NCI-H1694 (cell line): ENCODE measurements at places on chromosomes 12 and 14.

- no peak for DNase-seq
Observed at GRCh38 chr14:103267226-103267910, 66.7 kb upstream of the EIF5 start.

- DNase-seq, result no peak
Observed at GRCh38 chr12:115670869-115671268, 606.6 kb downstream of the MED13L start.

DNA sequence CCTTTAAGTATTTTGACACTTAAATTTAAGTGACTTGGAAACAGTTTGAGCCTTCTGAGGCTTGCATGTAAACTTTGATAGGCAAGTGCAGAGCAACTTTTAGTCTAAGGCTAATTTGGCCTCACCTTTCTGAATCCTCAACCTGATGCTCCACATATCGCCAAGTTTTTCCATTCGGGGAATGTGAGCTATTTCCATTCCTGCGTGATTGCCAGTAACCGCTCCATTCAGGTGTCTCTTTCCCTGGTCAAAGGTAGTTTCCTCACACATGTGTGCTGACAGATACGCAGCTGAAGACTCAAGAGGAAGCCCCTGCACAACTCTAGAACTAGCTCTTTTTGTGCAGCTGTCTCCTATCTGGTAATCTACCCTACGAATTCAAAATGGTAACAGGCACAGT lies 25.4 kb upstream of the FUT8 start:
- DNase-seq, result no peak

DNA sequence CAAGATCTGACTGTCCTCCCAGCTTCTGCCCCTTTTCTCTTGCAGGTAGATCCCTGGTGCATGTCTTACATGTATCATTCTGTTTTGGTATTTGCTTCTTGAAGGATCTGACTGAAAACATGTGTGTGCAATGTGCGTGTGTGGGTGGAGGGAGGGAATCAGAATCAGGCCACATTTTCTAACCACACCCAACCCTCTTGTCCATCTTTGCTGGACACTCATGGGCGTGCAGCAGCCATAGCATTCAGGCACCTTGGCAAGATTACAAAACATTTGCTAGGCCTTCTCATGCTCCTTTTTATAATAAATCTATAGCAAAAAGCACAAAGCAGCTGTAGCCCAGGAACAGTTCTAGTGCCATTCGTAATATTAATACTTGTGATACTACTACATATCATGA lies 233.6 kb upstream of the E2F7 start:
- no peak for DNase-seq

GRCh38 chr14:92603309-92604242 lies 90.0 kb downstream of the RIN3 start:
- DNase-seq, result peak; percentile 58

GRCh38 chr14:91674911-91675310 lies 57.0 kb downstream of the CATSPERB start:
- no peak for DNase-seq

GRCh38 chr12:95974358-95974757 lies 21.8 kb downstream of the HAL start:
- DNase-seq, result no peak

DNA sequence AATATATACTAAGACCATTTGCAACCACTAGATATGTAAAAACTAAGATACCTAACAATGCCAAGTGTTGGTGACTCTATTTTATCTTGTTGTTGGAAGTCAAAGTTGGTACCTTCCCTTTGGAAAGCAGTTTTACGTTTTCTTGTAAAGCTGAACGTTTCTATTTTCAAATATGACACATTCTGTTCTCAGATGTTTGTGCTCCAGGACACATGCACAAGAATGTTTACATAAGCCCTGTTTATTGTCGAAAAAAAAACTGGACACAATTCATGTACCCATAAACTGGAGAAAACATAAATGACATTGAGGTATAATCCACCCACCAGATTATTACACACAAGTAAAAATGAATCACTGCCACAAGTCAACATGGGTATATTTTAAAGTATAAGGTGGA lies 967.4 kb downstream of the BCL11B start:
- DNase-seq, result no peak

DNA sequence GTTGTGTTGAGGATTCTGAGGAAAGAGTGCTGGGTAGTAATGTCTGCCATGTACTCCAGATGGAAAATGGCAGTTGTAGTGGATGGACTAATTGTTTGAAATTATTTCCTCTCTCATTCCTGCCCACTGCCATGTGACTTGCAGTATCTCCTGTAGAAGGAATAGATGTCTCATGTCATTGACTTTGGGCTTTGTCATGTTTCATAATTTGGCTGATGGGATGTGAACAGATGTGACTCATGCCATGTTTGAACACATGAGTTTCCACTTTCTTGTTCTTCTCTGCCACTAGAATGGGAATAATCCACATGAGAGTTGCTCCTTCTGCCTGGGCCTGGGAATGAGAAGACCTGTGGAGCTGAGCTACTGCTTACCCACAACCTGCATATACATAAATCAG lies 2.4 kb upstream of the CALCOCO1 start:
- no peak for DNase-seq

DNA sequence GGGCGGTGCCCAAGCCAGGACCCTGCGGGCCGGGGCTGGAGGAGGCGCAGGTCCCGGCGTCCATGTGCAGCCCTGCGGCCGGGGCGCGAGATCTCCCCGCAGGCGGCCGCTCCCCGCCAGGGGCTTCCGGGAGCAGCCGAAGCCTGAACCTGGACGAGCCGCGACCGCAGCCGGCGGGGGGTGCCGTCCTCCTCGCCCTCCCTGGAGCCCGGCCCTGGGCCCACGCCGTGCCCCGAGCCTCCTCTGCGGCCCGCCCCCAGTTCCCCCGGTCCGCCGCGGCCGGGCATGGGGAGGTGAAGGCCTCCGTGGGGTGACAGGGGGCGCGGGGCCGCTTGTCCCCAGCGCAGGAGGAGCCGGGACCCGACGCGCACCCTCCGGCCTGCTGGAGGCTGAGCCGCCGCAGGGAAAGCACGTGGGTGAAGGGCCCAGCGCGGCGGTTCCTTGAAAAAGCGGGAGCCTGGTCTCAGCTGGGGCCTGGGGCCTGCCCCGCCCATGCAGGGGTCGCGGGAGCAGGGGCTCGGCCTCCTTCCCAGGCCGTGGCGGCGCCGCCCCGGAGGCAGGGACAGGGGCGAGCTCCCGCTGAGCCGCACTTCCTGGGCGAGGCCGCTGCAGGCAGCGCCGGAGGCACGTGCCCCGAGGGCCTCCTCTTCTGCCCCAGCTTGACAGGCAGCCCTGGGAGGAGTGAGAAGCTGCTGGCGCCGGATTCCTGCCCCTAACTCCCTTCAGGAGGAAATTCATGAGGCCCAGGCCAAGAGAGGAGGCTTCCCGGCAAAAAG lies 55.6 kb upstream of the PPP2R5C start:
- no peak for DNase-seq

DNA sequence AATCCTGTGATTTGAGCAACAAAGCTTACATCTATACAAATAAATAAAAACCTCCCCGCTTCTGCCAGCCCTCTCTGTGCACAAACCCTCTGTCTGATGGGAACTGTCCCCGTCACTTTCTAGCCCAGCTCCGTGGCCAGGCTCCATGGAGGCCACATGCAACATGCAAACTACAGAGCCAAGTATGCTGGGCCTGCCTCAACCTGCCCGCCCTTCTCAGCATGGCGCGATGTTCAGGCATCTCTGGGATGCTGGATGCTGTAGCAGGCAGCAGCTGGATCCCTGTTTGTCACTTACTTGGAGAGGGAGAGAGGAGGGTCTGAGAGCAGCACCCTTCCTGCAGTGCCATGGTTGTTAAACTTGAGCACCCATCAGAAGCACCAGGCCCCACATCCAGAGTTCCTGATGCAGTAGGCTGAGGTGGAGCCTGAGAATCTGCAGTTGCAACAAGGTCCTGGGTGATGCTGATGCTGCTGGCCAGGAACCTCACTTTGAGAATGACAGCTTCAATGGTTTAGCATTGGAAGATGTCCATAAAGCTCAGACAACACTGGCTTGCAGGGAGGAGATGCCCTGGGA lies 32.4 kb downstream of the CLMN start:
- DNase-seq, result peak; percentile 90

GRCh38 chr14:75969891-75970290 lies 11.9 kb downstream of the TGFB3 start:
- peak; percentile 33 for DNase-seq

GRCh38 chr14:72588521-72588920 lies 305.4 kb downstream of the DPF3 start:
- no peak for DNase-seq

DNA sequence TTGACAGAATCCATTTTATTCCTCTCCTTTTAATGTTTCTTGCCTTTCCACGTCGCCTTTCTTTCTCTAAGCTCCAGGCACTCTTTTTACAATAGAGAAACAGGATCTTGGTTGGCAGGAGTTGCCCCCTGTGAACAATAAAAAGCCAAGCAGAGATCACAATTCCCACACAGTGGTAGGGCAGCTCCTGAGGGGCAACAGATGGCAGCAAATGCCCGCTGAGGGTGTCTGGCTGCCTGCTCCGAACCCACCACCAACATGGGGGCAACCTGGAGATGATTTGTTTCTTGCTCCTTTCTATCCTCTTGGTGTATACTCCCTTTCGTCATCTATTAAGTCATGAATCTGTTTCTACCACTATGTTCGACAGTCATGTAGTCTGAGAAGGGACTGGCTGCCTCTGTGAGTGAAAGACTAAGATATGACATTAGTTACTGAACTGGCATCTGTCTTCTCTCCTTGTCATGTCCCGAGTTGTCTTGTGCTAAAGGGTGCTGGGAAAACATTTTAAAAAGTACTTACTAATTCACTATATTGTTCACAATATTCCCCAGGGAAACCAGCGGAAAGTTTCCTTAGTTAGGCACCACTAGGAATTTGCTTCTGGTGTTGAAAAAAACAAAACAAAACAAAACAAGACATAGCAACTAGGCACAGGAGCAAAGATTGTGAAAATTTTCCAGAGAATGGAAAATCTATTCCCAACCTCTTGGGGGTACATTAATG lies 170.1 kb downstream of the STXBP6 start:
- DNase-seq, result no peak

DNA sequence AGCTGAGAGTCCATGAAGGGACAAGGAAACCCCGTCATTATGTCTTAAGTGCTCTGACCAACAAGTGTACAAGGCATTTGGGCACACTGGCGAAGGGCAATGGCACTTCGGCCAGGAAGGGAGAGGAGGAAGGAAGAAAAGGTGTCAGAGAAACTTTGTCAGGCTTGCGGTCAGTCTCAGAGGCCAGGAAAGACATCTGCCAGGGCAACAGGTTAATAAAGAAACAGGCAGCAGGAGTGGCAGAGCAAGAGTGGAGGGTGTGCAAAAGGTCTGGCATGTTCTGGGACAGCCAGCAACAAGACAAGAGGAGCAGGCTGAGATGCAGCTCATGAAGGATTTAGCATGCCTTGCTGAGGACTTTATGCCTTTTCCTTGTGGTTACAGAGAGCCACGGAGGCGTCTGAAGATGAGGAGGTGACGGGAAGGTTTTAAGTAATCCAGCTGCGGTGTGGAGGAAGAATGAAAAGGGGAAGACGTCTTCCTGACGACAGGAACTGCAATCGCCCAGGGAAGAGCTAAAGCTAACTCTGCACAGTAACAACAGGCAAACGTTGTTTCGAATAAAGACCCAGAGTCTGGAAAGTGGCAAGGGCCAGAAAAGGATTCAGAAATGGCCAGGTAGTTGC lies 13.1 kb downstream of the APPL2 start:
- no peak for DNase-seq

DNA sequence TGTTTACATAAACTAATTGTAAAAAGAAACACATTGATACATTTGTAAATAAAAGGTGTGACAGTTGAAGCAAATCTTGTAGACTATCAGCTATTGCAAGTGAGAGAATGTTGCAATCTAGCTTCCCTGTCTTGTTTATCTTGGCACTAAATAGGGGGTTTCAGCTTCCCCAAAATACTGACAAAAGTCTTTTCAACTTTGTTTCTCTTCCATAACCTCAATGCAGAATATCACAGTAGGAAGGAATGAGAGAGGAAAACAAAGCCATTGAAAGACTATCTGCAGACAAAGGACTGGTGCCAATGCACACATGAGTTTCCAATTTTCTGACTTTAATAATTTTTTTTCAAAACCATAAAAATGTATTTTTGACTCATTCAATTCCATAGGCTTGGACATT lies 886.2 kb upstream of the MGAT4C start:
- no peak for DNase-seq

- no peak for DNase-seq
Observed at GRCh38 chr14:75800792-75801191, 139.7 kb downstream of the TTLL5 start.

- DNase-seq, result no peak
Observed at GRCh38 chr14:105376521-105377440, 21.6 kb upstream of the TEX22 start.

DNA sequence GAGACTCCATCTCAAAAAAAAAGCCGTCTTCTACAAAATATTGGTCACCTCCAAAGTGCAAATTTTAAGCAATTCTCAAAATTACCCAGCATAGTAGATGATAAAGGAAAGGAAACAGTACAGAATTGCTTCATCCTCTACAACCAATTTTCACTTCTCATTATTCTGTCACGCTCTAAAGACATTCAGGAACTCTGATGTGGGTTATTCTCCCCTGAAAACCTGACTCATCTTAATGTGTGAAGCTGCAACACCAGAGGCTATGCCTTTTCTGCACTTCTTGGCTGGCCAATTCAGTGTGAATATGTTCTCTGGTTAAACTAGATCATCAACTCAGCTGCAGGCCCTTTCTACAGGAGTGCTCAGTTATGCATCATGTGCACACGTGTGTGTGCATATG lies 11.0 kb downstream of the PTGER2 start:
- no peak for DNase-seq

DNA sequence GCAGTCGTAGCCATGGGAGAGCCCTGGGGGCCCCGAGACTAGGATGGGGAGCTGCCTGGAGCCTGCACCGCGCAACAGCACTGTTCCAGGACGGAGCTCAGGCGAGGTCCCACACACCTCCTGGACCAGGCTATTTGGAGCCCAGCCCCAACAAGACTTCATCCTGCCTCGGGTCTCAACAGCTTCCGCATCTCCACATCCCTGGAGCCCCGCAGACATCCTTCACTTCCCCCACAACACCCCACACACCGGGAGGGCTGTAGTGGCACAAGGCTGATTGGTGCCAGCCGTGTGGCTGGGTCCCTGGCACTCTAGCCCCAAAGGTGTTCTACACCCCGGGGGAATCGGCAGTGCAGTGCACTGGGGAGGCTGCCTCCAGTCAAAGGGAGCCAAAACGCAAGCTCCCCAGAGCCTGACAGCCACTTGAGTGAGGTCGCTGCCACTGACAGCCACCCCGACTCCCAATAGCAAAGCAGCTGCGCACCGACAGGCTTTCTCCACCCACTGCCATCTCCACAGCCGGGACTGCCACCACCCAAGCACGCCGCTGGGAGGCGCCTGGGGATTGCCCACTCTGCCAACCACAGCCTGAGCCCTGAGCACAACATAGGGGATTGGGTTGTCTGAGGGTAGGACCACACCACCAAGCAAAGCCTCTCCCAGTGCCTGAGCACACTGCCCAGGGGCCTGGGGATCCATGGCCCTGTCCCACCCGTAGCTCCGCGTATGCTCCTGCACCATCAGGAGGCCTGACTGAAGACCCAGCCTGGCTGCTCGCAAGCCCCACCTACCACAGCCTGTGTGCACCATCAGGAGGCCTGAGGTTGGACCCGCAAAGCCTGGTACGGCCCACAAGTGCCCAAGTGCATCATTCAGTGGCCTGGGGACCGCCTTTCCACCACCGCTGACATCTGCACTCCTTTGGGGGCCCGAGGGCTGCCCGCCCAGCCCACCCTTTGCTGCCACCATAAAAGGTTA lies 13.2 kb upstream of the KLRF1 start:
- peak; percentile 29 for DNase-seq

GRCh38 chr14:100138082-100138787 lies 21.2 kb downstream of the DEGS2 start:
- DNase-seq, result no peak

GRCh38 chr12:24839268-24839791 lies 109.6 kb downstream of the BCAT1 start:
- no peak for DNase-seq
